ENCODE measurements at places on chromosomes 1 and 21.

GRCh38 chr21:14591882-14592281, 45.8 kb upstream of the SAMSN1 start:
- no peak for DNase-seq

DNA sequence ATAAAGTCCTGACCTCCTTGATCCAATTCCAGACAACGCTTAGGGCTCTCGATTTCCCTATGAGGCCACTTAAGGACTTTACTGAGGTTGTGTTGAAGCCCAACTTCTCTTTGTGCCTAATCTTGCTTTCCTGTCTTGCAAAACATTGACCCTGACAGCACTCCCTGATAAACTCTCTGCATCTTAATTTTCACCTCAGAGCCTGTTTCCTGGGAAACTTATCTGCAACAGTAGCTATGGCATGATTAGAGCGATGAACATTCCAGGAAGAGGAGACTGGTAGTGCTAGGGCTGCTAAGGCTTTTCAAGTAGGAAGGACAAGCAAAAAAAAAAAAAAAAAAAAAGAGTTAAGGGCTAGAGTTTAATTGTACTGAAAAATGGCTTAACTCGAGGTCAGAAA, 118.9 kb downstream of the RGS21 start:
- DNase-seq: no peak

DNA sequence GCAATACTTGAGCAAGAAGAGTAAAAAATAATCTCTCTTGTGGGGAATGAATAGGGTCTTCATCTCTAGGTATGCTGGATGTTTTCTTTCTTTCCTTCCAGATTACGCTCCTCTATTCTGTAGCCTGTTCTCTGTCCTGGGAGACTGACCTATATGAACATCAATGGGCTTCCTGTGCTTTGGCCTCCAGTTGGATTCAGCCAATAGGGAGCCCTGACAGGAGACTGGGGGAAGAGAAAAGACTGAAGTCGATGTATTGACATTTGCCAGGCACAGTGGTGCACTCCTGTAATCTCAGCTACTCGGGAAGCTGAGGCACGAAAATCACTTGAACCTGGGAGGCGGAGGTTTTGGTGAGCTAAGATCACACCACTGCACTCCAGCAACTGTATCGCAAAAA, 17.6 kb downstream of the SEMA6C start:
- no peak for DNase-seq

GRCh38 chr1:229004066-229004833, 266.7 kb upstream of the RAB4A start:
- no peak for DNase-seq

- DNase-seq: no peak
Measured at GRCh38 chr1:58293388-58293787, 253.1 kb downstream of the OMA1 start.

All from ascending aorta (tissue), 2 donors.